ENCODE measurements at places on chromosomes 6 and 20.
A peak's percentile ranks its signal among the peaks of the same experiment; 100 is the strongest.

- DNase-seq: no peak
Observed at GRCh38 chr20:12660918-12661317, 347.9 kb upstream of the SPTLC3 start.

GRCh38 chr6:111338843-111339242 lies 144.2 kb downstream of the REV3L start:
- DNase-seq: no peak

GRCh38 chr6:24666097-24666640 lies 530 bp downstream of the TDP2 start:
- DNase-seq: peak; percentile 19

- DNase-seq: no peak
Observed at GRCh38 chr20:57397693-57398108, 6.5 kb downstream of the RBM38 start.

GRCh38 chr6:81813305-81813704 lies 60.8 kb upstream of the TENT5A start:
- no peak for DNase-seq

- DNase-seq: no peak
Observed at GRCh38 chr6:163375361-163375760, 39.2 kb upstream of the QKI start.

GRCh38 chr20:33373735-33374605 lies 27.3 kb downstream of the CDK5RAP1 start:
- DNase-seq: no peak

- no peak for DNase-seq
Observed at GRCh38 chr6:55108134-55109130, 65.9 kb upstream of the HCRTR2 start.

- no peak for DNase-seq
Observed at GRCh38 chr6:164062872-164063271, 648.4 kb downstream of the QKI start.

DNA sequence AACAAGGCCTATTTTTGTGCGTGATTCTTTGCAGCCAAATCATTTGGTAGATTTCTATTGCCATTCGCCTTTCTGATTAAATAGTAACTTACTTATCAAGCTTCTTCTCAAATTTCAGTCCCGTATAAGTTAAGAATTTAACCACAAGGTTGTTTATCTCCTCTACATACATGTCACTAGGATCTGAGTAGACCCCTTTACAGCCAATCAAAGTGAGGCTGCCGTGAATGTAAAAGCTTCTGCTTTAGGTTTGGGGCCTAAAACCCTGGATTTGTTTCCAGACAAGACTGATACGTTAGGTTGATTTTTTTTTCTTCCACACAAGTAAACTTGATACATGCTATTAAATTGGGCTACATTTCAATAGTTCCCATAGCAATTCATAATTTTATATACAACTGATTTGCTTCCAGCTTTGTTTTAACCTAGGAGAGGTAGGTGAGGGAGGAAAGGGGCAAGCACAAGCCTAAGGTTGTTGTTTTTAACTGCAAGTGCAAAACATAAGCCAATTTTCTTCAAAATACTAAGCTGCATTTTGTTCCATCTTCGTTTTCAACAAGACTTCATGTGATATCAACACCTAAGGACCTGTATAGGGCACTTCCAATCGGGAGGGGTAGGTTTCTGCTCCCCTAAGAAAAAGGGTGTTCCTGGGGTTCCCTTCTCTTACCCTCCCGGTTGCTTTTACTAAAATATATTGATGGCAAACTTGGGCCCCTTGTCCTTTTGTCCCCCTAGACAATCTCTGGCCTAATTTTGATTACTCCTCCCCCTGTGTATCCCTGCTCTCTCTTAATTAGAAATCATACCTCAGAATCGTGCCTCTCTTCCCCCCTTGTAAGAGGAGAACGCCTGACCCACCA lies 1.7 kb downstream of the RANBP9 start:
- no peak for DNase-seq

DNA sequence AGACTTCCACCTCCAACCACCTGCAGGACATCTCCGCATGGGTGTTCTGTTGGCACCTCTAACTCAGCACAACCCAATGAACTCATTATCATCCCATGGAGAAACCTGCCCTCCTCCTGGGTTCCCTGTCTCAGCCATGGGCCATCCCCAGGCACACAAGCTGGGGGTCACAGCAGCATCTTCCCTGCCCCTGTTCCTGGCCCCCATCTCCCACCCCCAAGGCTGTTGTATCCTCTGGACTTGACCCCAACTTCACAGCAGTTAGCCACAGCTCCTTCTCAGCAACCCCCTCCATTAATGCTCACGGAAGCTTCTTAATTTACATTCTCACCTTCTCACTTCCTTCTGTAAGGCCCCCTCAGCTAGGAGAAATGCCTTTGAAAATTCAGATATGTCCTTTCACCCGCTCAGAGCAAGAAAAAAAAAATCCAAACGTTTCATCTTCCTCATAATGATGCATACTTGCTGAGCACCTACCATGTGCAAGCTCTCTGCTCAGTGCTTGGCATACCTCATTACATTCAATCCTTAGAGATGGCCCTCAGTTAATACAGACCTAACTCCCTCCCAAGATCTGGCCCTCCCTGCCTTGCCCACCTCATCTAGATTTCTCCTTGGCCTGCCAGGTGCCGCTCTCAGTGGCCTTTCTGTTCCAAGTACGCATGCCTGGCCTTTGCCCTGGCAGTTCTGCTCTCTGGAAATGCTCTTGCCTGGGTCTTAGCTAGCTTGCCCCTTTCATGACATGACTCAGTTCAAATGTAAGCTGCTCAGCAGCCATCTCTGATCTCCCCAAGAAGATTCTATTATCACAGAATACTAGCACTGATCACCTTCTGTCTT lies 2.5 kb upstream of the NELFCD start:
- no peak for DNase-seq

DNA sequence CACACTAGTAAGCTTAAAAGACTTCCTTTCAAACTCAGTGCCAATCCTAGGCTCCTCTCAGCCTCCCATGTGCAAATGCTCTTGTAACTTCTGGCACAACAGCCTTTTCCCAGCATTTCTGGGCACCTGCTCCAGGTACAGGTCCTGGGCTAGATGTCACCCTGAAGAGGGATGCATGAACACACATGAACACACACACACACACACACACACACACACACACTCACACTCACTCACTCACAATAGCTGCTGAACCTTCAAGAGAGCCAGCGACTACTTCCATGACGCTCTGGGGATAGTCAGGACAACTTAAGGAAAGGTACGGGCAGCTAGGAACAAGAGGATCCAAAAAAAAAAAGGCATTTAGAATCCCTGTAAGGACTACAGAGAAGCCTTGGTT lies 122.8 kb downstream of the INSM1 start:
- DNase-seq: no peak

DNA sequence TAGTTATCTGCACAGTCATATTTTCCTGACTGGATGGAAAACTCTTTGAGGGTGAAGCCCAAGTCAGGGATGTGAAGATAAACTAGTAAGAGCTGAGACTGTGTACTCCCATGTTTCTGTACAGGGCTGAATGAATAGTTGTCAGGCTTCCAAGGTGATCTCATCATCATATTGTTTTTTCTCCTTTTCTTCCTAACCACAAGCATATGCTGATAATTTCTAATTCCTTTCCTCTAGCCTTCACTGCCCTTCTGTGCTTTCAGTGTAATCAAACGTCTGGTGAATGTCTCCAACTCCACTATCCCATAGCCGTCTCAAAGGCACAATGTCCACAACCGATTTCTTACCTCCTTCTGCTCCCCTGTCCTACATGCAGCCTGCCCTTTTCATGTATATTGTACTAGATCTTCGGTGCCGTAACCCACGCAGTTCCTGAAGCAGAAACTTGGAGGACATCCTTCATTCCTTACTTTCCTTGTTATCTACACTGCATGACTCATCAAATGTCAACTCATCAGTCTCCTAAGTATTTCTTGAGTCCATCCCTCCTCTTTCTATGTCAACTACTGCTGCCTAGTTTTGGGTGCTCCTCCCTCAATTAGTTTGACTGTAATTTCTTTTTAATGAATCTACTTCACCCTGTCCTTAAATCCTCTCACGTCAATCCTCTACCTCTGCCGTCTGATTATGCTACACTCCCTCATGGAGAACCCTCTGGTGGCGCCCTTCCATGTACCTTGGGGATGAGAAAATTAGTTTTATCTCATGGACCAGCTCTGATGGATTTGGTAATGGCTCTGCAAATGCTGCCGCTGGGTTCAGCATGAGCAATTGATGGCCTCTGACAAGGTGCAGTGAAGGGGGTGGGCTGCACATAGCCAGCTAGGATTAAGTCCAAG lies 21.9 kb downstream of the NCOA7 start:
- no peak for DNase-seq

DNA sequence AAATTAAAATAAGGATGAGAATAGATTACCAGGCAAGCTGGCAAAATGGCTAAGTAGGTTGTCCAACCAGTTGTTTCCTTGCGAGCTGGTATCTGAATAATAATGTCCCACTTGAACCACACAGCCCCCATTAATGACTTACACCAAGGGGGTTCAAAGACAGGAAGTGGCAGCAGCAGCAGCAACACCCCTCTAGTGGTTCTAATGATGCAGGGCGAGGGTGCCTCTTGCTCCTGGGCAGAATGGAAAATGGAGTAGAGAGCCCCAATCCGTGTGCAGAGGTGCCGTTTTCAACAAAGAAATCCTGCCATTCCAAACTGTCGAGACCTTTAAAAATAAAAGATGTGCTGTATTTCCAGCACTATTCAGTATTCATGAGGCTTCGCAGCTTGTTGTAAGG lies 218.1 kb downstream of the TSHZ2 start:
- DNase-seq: no peak

DNA sequence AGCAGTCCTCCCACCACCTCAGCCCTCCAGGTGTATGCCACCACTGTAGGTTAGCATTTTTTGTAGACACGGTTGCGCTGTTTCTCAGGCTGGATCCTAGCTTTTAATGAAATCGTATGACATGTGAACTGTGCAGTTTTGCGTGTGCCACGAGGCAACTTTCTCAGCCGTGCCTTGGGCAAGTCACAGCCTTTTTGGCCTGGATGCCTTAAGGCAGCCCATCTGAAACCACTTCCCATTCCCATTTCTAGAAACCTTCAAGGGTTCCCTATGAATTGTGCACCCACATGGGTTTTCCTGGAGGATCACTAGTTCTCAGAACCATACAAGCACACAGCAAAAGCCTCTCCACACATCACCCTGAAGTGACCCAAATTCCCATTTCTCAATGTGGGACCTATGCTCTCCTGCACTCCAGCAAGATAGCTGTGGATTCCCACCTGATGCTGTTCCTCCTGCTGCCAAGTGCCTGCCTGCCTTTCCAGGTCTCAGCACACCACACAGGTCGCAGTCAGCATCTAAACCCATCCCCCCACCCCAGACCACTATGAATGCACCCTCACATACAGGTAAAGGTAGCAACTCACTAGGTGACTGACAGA lies 28.9 kb downstream of the SNX5 start:
- DNase-seq: no peak

DNA sequence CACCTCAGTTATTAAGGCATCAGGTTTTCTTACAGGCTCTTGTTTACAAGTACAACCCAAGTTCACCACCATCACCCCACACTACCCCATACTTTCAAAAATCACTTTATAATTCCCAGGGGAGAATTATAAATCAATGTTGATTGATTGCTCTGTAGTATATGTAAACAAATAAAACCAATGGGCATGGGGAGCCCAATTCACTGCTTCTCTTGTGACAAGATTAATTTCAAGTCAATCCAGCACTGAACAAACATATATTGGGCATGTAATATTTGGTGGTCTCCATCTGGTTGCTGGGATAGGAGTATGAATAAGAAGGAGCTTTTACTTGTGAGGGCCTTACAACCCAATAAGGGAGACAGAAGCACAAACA lies 95.8 kb downstream of the CLVS2 start:
- DNase-seq: no peak

DNA sequence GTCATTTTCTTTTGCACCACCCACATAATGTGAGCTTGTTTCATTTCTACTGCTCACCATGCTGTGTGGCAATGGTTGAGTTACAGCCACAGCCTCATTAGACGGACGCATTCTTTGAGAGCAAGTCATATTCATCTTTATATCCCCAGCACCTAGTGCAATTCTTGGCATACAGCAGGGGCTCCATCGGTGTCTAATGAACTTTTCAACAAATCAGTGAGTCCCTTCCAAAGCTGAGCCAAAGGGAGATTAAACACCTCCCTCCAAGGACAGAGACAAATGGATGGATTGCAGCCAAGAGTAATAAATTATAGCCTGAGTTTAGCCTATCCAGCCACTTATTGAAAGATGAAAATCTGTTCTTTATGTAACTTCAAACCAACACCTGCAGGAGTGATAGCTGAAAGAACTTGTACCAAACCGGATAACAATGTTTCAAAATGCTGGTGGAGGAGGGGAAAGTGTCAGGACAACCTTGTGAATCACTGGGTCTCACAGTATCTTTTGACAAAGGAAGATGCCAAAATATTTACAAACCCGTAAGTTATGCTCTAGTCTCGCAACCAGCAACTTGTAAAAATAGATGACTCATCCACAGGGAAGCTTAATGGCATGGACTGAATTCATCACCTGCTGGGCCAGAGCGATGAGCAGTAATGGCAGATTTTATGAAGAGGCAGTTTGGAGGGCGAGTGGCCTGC lies 139.0 kb downstream of the PXDC1 start:
- no peak for DNase-seq
